ENCODE measurements at places on chromosomes 4 and X.

- DNase-seq, result no peak
Measured at GRCh38 chr4:96103086-96103485, 263.2 kb downstream of the PDHA2 start.

DNA sequence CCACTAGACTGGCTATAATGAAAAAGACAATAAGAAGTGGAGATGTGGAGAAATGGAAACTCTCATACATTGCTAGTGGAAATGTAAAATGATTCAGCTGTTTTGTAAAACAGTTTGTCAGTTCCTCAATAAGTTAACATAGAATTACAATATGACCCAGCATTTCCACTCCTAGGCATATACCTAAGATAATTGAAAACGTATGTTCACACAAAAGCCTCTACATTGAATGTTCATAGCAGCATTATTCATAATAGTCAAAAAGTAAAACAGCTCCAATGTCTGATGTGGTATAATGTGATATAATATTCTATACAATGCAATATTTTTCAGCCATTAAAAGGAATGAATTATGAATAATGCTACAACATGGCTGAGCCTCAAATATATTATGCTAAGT lies 10.2 kb downstream of the EDA start:
- DNase-seq, result no peak

DNA sequence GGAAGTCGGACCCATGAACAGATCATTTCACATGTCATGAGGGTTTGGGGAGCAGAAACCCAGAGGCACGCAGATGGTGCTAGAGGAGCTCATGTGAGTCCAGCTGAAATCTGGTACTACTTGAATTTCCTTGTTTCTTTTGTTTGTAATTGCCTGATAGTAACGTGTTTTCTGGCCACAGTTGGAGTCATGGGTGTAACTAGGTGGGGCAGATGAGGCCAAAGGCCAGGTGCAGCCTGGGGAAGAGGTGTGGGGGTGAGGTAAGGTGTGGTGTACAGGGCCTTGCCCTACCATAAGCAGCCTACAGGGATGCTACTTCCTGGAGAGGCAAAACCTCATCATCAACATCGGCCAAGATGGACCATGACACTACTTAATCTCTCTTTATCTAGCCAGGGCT lies 271.4 kb downstream of the PTTG2 start:
- DNase-seq, result no peak

DNA sequence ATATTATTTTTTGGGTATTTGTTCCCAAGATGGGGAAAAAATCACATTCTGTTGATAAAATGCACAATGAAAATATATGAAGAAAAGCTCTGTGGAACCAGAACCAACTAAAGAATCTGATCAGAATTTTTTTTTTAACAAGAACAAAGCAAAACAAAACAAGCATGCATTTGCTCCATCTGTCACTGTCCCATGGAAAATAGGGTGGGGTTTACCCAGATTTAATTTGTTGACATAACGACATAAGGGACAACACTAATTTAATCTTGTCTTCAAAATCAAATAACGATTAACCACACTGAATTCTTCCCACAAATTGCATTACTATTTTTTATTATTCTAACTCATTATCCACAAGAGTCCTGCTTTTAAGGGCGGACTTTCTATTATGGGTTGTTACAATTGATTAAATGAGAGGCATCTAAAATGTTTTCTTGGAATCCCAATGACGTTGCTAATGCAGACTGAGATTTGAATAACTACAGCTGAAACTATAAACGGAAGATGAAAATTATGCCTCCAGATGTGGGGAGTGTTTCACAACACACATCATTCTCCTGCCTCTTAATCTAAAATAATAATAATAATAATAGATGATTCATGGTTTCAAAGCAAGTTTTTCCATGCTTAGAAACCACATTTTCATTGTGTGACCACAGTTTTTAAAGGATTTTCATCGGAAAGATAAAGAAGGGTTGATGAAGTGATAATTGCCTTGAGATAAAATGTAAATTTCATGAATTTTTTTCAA lies 307.0 kb upstream of the CPEB2 start:
- DNase-seq, result no peak

- peak; percentile 51 for DNase-seq
Measured at GRCh38 chr4:158129694-158130093, 43.1 kb downstream of the GASK1B start.

- no peak for DNase-seq
Measured at GRCh38 chr4:80592950-80593349, 257.4 kb downstream of the CFAP299 start.

DNA sequence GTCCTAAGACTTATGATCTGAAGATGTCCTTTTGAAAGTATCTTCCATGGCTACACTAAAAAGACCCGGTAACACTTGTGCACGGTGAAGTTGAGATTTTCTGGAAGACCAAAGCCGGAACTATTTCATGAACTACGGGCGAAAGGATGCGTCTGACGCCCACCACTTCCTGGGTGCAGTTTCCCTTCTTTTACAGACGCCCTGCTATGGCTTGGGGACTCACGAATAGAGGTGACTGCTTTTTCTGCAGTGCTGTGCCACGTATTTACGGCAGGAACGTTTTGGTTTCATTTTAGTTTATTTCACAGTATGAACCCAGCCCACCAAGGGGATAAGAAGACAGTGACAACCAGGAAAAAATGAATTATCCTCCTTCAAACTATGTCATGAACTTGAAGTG lies 180.4 kb downstream of the AFAP1 start:
- DNase-seq, result peak; percentile 64

DNA sequence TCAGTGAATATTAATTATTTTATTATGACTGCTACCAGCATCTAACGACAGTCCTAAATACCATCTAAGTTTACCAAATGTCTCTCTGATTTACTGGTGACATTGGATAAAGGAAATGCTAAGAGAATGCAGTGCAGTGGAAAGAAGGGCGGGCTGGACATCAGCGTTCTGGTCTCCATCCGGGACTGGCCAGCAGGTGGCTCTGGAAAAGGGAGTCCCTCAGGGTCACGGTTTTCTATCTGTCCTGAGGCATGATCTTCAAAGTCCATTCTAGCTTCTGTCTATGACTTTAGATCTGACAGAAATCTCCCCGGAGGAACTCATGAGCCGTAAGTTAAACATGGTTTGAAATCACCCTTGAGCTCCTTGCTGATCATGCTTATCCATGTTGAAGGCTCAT lies 3.3 kb downstream of the TRIM2 start:
- peak; percentile 29 for DNase-seq

GRCh38 chrX:108811891-108812290 lies 75.5 kb upstream of the IRS4 start:
- no peak for DNase-seq

DNA sequence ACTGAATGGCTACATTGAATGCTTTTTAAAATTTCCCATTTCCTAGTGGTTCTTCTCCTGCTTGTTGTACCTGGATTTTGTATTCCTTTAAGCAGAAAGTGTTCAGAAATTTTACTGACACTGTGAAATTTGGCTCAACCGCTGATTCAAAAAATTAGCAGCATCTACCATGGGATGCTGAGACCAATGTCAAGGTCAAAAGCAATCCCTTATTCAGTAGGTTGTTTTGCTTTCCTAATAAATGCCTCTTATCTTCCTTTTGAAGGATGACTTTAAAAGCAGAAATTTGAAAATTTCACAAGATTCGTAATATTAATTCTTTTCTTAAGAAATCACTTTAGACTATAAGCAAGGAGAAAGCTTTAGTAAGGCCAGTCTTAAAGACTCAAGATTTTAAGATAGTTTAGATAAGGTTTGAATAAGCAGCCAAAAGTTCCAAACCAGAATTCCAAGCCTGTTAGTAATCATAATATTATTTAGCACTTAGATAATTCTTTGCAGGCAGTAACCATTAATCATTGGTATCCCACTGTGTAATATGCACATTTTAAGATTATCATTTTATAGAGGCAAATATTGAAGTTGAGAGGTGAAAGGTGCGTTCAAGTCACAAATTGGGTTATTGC lies 508.8 kb downstream of the ANKRD50 start:
- DNase-seq, result no peak

DNA sequence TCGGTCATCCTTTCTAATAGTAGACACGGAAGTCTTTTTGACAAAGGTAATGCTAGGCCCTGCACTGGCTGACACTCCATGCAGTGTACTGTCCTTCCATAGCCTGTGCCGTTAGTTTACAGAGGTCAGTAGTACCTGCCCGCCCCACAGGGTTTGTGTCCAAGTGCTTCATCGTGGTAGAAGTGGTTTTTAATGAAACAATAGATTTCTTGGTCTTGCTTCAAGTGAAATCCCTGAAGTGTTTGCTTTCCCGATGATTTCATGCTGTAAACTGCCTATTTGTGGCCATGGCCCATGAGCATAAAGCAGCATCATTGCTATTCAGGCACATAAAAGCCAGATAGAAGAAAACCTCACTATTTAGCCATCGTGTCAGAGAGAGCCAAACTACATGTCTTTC lies 139.3 kb downstream of the GPR143 start:
- no peak for DNase-seq

GRCh38 chr4:184112006-184112550 lies 105.6 kb downstream of the ENPP6 start:
- no peak for DNase-seq

DNA sequence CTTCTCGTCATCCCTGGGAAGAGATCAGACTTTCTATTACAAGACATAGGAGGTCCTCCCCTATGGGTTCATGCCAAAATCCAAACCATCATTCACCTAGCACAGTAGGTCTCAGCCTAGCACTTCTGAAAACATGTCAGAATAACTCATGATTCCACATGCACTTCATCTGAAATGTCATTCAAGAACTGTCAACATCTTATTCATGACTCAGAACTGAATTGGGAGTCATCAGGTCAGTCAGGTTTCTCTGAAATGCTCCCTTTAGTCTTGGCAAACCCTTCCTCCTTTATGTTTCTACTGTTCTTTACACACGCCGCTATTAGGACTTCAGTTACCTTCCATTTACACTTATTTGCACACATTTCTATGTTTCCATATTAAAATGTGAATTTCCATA lies 67.2 kb downstream of the ANTXR2 start:
- DNase-seq, result no peak

DNA sequence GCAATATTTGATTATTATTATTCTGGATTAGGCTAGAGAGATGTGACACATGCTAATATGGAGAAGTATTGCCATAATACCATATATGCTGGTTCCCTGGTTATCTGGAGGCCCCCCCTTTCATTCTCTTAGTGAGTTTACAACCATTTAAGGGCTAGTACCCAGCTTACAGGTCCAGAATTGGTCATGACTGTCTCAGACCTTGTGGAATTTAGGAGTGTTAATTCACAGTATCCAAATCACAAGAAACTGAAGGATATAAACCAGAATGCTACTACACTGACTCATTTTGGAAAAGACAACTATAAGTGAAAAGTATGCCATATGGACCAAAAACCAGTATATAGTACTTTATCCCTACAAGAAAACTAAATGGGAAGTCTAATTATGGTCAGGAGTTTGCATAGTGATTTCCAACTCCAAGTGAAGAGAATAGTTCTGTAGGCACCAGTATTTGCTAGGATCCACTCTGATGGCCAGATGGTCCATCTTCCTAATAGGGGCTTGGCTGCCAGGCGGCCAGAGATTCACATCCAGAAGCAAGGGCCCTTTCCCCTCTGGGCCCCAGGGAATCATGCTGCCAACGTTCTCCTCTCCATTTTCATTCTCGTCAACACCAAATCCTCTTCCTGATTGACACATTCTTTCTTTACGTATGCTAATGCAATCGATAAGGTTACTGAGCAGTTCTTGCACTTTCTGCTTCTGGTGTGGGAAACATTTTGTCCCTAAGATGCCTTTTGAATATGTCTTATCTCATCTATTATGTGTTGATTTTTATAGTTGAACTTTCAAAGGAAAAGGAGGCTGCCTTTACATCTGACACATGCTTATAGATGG lies 123.6 kb downstream of the SHROOM3 start:
- no peak for DNase-seq

DNA sequence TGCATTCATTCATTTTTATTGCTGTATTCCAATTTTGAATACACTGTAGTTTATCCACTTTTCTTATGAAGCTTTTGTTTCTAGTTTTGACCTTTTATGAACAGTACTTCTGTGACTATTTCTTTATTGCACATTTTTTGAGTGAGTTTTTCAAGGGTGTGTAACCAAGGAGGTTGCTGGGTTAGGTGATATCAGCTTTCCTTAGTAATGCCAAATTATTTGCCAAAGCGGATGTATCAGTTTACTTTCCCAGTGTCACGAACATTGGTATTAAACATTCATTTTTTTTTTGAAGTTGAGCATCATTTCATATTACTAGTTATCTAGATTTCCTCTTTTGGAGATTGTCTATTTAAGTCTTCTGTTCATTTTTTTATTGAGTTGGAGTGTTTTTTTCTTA lies 32.9 kb downstream of the STIM2 start:
- no peak for DNase-seq

DNA sequence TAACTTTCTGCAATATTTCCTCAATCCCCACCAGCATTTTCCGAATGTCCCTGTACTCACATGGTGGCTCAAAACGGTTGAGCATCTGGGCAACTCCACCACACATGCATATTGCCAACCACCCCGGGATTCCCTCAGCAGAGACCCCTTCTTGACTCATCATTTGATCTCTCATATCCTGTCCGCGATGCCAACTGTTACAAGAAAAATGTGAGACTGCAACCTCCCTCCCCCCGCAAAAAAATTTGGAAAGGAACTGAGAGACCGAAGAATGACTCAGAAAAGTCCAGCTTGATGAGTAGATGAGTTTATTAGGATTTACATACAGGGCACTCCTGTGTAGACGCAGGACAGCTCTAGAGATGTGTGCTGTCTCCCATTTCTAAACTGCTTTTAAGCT lies 561.4 kb downstream of the ZIC3 start:
- no peak for DNase-seq

DNA sequence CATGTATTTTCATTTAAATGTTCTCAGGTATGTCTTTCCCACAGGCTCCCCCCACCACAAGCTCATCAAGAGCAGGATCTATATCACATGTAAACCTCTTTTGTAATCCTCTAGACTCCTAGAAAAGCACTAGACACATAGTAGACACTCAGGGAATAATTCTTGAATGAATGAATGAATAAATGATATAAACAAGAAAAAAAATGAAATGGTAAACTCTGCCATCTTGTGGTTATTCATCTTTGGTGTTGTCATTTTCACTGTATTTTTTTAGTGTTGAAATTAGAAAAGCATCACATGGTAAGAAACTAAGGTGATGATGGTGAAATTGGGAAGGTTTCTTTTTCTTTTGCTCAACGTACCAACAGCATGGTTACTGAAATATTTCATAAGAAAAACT lies 34.2 kb upstream of the C1GALT1C1 start:
- DNase-seq, result peak; percentile 17

DNA sequence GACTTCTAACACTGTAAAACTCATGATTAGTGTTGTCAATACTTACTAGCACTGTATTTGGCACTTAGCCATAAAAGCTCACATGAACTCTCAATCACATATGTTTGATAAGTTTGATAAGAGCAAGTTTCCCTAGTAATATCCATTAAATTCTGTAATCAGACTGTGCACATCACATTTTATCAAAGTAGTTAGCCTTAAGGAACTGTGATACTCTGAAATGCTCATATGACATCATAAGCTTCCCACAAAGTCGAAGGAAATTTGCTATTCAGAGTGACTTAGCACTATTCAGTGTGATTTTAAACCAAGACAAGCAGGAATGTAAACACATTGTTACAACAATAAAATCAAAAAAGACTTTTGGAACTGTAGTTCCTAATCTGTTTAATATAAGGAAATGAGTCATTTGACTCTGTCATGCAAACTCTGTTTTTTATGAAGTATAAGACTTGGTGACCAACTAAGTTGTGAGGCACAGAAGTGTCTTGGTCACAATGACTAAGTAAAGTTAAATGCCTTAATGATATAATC lies 6.7 kb downstream of the SLC7A11 start:
- peak; percentile 84 for DNase-seq

Data from inflammatory macrophage treated with lipopolysaccharide for 1 hour (primary cell).